ENCODE measurements at places on chromosomes 11 and 22.

DNA sequence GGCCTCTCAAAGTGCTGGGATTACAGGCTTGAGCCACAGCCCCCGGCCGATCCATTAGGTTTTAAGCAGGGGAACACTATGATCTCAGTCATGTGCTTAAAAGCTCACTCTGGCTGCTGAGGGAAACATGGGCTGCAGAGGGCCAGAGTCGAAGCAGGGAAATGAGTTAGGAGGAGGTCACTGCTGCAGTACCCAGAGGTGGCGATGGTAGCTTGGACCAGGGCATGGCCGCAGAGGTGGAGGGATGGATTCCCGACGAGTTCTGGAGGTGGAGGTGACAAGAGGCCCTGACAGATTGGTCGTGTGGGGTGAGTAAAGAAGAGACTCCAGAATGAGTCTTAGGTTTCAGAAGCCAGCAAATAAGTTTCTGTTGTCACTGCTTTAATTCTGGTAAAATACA lies 54.4 kb upstream of the INCENP start:
- no peak for DNase-seq

GRCh38 chr11:126917531-126918204 lies 82.9 kb downstream of the KIRREL3 start:
- DNase-seq = no peak

DNA sequence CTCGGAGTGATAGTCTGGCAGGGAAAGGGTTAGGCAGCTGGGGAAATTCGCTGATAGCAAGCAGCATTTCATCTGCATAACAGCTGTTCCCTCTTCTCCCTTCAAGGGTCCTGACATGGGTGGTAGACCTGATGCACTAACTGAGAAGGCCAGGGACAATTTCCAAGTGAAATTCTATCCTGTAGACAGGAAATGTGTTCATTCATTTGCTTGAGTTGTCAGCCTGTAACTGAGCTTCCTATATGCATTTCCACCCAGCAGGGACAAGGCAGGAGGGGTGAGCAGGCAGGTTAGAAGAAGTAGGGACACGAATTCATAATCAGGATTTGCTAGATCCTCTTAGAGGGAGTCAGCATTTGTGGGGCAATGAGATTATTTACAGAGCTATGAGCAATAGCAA lies 154.3 kb upstream of the NCAM1 start:
- peak; percentile 31 for DNase-seq

DNA sequence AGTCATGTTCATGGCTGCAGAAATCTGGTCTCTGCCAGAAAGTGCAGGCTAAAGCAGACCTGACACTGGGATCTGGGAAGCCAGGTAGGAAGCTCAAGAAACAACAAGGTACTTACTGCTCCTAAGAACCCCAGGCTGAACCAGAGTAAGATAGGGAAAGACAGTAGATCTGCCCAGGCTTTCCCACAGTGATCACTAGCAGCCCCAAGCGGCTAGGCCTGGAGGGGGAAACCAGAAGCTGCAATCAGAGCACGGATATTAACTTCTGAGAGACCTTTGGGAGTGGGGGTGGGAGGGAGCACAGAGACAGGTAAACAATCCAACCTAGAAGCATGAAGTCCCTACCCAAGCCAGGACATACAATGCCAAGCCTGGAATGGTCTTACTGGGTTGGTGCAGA lies 135.2 kb upstream of the C11orf58 start:
- no peak for DNase-seq

DNA sequence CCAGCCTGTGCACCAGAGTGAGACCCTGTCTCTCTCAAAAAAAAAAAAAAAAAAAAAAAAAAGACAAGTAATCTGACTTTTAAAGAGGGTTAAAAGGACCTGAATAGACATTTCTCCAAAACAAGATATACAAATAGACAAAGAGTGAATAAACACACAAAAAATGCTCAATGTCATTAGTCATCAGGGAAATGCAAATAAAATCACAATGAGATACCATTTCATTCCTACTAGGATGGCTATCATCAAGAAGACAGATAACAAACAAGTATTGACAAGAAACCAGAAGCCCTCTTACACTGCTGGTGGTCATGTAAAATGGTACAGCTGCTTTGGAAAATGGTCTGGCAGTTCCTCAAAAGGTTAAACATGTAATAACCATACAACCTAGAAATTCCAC lies 4.1 kb downstream of the RIC3 start:
- no peak for DNase-seq

DNA sequence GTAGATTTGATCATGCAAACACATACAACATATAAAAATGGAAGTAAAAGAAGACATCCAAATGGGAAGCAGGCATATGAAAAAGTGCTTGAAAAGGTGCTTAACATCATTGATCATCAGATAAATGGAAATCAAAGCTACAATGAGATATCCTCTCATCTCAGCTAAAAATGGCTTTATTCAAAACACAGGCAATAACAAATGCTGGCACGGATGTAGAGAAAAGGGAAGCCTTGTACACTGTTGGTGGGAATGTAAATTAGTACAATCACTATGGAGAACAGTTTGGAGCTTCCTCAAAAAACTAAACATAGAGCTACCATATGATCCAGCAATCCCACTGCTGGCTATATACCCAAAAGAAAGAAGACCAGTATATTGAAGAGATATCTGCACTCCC lies 549 bp upstream of the TCN1 start:
- no peak for DNase-seq

DNA sequence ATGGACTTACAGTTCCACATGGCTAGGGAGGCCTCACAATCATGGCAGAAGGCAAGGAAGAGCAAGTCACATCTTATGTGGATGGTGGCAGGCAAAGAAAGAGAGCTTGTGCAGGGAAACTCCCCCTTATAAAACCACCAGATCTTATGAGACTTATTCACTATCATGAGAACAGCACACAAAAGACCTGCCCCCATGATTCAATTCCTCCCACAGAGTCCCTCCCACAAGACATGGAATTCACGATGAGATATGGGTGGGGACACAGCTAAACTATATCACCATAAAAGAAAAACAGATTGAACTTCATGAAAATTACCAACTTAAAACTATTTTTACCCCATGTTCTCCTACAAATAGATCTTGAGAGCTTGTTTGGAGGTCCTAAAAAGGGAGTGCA lies 19.6 kb downstream of the ENTHD1 start:
- no peak for DNase-seq

GRCh38 chr11:124482362-124483147 lies 37.1 kb upstream of the OR8B8 start:
- no peak for DNase-seq

DNA sequence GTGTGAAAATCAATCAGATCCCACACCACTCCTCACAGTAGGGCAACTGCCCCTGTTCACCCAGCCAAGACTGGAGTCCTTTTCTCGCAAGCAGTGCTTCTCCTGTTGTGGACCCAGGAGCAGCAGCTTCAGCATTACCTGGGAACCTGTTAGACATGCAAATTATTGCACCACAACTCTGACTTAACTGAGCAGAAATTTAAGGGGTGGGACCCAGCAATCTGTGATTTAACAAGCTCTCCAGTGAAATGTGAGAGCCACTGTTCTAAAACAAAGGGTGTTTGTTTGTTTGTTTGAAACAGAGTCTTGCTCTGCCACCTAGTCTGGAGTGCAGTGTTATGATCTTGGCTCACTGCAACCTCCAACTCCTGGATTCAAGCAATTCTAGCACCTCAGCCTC lies 591.4 kb downstream of the SOX6 start:
- no peak for DNase-seq

- no peak for DNase-seq
Observed at GRCh38 chr11:56916587-56916986, 72.1 kb upstream of the OR5AK2 start.

DNA sequence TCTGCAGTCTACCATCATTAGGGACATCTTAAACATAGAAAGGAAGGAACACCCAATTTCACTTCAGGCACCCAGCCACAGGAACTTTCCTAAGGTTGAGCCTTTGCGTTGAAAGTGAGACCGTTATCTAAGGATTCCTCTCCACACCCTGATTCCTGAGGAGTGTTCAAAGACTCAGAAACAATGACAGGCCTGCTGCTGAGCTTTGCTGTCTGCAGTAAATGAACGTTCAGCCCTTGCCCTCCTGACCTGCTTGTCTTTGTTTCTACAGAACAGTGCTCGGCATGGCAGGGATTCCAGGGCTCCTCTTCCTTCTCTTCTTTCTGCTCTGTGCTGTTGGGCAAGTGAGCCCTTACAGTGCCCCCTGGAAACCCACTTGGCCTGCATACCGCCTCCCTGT lies 7.0 kb downstream of the PRSS23 start:
- no peak for DNase-seq

GRCh38 chr22:27990879-27991278 lies 71.8 kb upstream of the PITPNB start:
- DNase-seq = no peak

GRCh38 chr11:120108154-120108784 lies 29.6 kb downstream of the TRIM29 start:
- peak; percentile 26 for DNase-seq

- DNase-seq = no peak
Observed at GRCh38 chr22:39290724-39291161, 28.7 kb downstream of the RPL3 start.

DNA sequence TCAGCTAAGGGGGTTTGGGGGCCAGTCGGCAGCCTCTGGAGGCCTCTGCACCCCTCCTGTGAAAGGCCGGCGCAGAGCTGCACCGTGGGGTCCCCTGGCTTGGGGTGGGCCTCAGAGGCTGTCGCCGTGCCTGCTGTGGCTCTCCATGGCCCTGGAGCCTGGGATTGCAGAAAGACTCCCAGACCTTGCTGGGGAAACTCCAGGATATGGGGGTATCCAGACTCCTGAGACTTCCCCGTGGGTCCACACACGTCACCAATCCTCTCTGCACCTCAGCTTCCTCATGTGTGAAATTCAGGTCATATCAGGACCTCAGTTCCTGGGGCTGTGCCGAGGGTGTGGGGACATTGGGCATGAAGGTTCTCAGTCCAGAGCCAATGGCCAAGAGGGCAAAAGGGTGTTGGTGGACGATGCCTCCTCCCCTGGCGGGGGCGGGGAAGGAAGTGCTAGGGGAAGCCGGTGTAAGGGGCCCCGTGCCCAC lies 97.1 kb downstream of the KCNQ1 start:
- no peak for DNase-seq

DNA sequence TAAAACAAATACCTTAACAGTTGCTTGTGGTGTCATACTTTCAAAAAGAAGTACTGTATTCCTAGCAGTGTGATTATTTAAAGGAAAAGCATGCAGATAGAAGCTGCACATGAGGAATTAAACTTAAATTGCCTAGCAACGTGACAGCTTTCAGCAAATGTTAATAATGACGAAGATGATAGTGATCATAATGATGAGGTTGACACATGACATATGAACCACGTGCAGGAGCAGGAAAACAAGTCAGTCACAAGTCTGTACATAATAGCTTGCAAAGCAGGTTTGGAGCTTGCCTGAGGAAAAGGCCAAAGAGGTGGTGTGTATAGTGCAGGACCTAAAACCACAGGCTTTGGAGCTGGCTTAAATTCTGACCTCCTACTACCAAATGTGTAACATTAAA lies 30.6 kb upstream of the PIK3C2A start:
- DNase-seq = no peak
